ENCODE measurements at places on chromosomes 5 and 9. TPM values are rescaled to one million over a fixed set of nuclear protein-coding genes. Genes with fewer than 3 reads are reported as not detected.

CHSY3 gene
- total RNA-seq, result 1.4 TPM

GRCh38 chr5:95836544-95836943 lies 14.0 kb upstream of the GLRX start:
- H3K27me3 ChIP-seq, result no peaks in the 10 kb centered on the region
- no peak for DNase-seq
- no peaks in the 10 kb centered on the region for H3K36me3 ChIP-seq
- H3K4me1 ChIP-seq, result no peaks in the 10 kb centered on the region

SMIM33 gene
- total RNA-seq, result not detected

- no peak overlapping the region for H3K27ac ChIP-seq
- no peaks in the 10 kb centered on the region for H3K36me3 ChIP-seq
- no peaks in the 10 kb centered on the region for H3K27me3 ChIP-seq
- no peak for DNase-seq
Observed at GRCh38 chr5:100110497-100110896, 424.7 kb upstream of the FAM174A start.

- peaks cover 18% of the 10 kb centered on the region for H3K27me3 ChIP-seq
- no peak overlapping the region for H3K4me3 ChIP-seq
- H3K4me1 ChIP-seq, result no peaks in the 10 kb centered on the region
- no peak overlapping the region for H3K27ac ChIP-seq
- DNase-seq, result no peak
Observed at GRCh38 chr5:157186309-157187045, 5.8 kb downstream of the ITK start.

All from H1 (cell line).